A673 (cell line): ENCODE measurements at places on chromosomes 3 and 15.

GRCh38 chr3:141391298-141391990, 23.1 kb downstream of the ZBTB38 start:
- DNase-seq = no peak

GRCh38 chr3:56899851-56900250, 98.1 kb upstream of the ARHGEF3 start:
- DNase-seq = no peak

GRCh38 chr3:116190095-116190494, 255.2 kb downstream of the LSAMP start:
- DNase-seq = no peak

- no peak for DNase-seq
Observed at GRCh38 chr15:38036790-38037338, 102.4 kb downstream of the TMCO5A start.

DNA sequence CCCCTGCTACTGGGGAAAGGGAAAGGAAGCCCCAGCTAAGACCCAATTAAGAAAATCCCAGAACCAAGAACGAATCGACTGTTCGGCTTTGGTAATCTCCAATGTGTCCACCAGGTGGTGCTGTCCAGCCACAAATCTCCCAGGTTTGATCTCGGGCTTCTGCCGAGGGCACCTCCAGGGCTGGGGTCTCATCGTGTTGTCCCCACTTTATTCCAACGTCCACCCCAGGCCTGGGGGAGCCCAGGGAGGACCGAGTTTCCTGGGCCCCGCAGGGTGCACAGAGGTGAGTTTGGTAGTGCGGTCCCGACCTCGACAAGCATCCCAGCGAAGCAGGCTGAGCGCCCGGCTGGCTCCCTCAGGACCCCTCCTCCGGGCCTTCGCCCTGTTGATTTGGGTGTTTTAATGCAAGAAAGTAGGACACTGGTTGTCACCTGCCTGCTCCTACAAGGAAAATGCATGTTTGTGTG, 185.1 kb downstream of the GOLGA6L6 start:
- peak; percentile 59 for DNase-seq

DNA sequence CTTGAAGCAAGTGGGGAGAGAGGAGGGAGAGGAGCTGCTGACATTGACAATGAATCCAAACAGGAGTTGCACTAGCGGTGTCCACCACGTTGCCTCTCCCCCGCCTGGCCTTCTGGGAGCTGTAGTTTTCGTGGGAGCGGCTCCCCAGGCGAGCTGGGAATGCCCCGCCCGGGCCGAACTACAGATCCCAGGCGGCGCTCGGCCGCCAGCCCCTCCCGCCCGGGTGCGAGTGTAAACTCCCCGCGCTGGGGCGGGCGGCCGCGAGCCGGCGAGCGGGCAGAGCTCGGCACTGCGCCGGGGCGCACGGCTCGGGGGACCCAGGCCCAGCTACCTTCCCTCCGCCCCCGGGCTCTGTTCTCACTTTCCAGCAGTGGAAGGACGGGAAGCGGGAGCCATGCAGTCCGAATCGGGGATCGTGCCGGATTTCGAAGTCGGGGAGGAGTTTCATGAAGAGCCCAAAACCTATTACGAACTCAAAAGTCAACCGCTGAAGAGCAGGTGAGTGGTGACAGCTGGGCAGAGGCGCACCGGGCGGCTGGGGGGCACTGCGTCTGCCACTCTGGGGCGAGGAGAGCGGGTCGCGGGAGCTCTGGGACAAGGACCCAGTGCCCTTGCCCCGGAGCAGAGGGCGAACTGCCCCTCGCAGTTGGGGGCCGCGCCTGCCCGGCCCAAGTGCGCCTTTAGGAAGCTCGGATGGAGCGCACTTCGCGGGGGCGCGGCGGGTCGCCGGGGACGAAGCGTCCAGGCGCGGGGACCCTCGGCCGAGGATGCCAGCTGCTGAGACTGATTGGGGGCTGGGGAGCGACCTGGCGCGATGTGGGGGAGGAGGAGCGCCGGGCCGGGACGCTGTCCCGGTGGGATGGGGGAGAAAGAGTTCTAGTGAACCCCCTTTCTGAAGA, at the start of gene MITF:
MITF (plus strand) TSS at position 261 of the 899 bp plus-strand sequence; CDS start at position 395, 134 bp downstream.
- peak; percentile 87 for DNase-seq

- no peak for DNase-seq
Observed at GRCh38 chr3:100602506-100603444, 6.6 kb upstream of the ADGRG7 start.

DNA sequence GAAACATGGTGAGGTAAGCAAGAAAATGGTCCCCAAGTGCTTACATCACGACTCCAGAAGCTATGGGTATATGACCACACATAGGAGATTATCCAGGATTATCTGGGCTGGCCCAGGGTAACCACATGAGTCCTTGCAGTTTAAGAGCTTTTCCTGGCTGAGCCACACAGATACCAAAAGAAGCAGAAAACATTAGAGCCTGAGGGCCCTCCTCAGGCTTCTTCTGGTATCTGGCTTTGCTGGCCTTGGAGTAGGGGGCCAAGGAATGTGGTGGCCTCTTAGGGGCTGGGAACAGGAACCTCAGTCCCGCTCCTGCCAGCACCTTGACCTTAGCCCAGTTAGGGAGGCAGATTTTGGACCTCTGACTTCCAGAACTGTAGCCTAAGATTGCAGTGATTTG, 259.1 kb downstream of the KCNMB2 start:
- DNase-seq = no peak

DNA sequence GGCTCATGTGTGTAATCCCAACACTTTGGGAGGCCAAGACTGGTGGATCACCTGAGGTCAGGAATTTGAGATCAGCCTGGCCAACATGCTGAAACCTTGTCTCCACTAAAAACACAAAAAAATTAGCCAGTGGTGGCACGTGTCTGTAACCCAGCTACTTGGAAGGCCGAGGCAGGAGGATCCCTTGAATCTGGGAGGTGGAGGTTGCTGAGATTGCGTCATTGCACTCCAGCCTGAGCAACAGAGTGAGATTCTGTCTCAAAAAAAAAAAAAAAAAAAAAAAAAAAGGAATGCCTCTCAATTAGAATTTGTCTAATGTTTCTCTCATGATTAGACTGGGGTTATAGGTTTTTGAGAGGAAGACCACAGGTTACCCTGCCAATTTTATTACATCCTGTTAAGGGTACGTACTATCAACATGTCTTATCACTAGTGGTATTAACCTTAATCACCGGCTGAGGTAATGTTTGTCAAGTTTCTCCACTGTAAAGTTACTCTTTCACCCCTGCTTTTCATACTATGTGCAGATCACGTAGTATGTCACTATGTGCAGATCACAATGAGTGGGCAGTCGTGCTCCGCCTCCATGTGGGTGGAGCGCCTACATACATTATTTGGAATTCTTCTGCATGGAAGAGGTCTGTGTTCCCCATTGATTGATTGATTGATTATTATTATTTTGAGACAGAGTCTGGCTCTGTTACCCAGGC, 6.2 kb upstream of the RPAP1 start:
- DNase-seq = no peak

DNA sequence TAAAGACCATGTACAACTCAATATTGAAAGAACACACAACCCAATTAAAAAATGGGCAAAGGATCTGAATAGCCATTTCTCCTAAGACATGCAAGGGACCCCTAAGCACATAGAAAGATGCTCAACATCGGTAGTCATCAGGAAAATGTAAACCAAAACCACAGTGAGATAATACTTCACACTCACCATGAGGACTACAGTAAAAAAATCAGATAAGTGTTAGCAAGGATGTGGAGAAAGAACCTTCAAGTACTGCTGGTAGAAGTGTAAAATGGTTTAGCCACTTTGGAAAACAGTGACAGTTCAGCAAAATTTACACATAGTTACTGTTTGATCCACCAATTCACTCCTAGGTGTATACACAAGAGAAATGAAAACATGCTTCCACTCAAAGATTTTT, 30.1 kb upstream of the XIRP1 start:
- DNase-seq = no peak

- no peak for DNase-seq
Observed at GRCh38 chr15:98826658-98827057, 178.3 kb downstream of the IGF1R start.

- no peak for DNase-seq
Observed at GRCh38 chr3:176755977-176756376, 441.3 kb downstream of the TBL1XR1 start.

DNA sequence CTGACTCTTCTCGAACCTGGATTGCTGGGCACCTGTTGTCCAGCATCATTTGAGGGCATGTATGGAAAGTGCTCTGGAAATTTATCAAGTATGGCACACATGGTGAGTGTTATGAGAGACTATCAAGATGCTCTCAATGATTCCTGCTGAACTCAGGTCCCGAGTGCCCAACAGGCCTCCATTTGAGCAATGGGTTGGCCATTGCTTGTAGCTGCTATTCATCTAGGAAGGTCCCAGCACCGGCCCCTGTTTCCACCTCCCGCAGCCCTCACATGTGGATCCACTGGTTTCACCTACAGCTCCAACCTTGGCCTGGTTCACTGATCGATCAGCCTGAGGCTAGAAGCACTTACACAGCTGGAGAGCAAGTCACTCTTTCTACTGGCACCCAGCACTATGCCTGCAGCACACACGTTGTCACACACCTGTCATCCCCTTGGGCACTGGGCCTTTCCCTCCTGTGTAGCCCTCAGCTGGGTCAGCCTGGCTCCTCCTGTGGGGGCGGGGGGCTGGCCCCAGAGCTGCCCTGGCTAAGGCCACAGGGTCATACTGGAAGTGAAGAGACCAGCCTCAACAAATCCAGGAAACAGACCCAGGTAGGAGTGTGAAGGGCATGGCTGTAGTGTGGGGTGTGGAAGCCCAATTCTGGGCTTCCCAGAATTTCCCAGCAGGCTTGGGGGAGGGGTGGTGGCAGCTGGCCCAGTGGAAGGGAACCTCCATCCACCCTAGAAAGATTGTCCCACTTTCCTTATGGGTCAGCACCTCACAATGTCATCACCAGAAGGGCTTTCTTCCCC, 41.7 kb upstream of the SMAD3 start:
- DNase-seq = no peak

GRCh38 chr3:48881652-48882114, 17.0 kb downstream of the SLC25A20 start:
- DNase-seq = no peak

GRCh38 chr15:27742751-27743477, 356.2 kb downstream of the OCA2 start:
- DNase-seq = no peak

GRCh38 chr3:196666001-196666867, 26.7 kb downstream of the NRROS start:
- peak; percentile 85 for DNase-seq

GRCh38 chr15:45630917-45631691, 3.7 kb upstream of the SQOR start:
- no peak for DNase-seq

- peak; percentile 48 for DNase-seq
Observed at GRCh38 chr15:32861761-32862160, 144.0 kb downstream of the GREM1 start.

GRCh38 chr3:71579326-71579934, 4.1 kb downstream of the FOXP1 start:
- DNase-seq = no peak

- DNase-seq = no peak
Observed at GRCh38 chr3:183538486-183538885, 17.0 kb downstream of the KLHL6 start.

- no peak for DNase-seq
Observed at GRCh38 chr3:191952186-191952585, 491.2 kb downstream of the PYDC2 start.

DNA sequence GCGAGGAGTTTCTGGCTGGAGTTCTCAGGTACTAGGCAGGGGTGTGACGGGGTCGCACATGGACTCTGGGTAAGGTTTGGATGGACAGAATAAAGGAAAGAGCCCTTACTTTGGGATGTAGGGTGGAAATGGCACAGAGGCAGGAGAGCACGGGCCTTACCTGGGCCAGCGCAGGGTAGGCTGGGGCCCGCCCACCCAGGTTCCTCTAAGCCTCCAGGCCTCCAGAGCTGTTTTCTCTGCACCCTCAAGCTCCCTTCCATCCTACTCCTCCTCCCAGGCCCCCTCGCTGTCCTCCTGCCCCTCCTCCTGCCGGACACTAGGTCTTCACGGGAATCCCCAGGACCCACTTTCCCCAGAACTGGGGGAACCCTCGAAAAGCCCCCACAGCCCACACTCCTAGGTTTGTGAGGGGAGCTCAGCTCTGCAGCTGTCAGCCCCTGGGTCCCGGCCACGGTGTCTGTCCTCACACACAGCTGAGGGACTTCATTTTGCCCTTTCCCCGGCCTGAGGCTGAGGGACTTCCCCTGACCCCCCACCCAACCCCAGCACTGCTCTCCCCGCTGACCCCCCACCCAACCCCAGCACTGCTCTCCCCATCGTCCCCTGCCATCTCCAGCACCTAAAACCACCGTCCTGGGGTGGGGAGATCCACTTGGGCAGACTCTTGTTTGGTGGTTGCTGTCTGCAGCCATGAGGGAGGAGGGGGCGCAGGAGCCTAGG, 53.0 kb upstream of the PCSK6 start:
- peak; percentile 37 for DNase-seq

DNA sequence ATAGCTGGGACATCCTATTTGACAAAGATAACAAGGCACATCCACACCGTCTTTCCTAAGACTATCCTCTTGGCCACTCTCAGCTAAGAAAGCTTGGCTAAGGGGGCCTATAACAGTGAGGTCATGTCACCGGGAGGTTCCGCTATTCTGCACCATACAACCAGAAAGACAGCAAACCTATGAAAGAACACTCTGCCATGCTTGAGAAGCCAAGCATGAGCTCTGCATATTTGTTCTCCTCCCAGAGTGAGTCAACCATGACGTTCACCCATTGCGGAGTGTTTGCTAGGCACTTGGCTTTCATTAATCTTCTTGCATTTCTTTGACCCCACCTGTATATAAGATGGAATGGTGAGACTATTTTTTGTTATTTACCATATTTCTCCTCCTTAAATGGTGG, 141.2 kb downstream of the GMNC start:
- DNase-seq = no peak

- DNase-seq = no peak
Observed at GRCh38 chr3:15476378-15476777, 45.1 kb downstream of the COLQ start.

- peak; percentile 93 for DNase-seq
Observed at GRCh38 chr3:77038468-77038929, 1.4 kb upstream of the ROBO2 start.

DNA sequence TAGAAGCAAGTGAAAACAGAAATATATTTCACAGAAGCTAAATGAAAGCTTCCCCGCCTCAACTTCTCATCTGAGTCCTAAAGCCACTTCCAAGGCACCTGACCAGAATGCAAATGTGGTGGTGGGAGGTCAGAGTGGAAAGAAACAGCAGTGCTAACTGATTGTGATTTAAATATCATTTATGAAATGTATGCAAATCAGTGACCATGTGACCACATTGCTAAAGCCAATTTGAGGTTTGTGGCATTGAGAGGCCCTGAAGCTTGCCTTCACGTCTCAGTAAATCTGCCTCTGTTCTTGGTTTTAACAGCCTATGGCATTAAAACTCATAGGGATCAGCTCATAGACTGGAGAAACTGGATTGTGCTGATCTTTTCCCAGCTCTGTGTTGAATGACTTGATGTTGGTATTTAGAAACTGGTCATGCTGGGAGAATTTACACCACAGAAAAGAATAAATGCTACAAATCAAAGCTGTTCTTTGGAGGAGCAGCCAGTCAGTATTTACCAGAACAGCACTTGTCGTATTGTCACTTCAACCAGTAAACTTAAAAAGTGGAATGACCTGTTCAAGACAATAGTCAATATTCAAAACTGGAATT, 481.4 kb upstream of the ALCAM start:
- no peak for DNase-seq
